RWPE1 (cell line): ENCODE measurements at places on chromosomes 7 and 10.

DNA sequence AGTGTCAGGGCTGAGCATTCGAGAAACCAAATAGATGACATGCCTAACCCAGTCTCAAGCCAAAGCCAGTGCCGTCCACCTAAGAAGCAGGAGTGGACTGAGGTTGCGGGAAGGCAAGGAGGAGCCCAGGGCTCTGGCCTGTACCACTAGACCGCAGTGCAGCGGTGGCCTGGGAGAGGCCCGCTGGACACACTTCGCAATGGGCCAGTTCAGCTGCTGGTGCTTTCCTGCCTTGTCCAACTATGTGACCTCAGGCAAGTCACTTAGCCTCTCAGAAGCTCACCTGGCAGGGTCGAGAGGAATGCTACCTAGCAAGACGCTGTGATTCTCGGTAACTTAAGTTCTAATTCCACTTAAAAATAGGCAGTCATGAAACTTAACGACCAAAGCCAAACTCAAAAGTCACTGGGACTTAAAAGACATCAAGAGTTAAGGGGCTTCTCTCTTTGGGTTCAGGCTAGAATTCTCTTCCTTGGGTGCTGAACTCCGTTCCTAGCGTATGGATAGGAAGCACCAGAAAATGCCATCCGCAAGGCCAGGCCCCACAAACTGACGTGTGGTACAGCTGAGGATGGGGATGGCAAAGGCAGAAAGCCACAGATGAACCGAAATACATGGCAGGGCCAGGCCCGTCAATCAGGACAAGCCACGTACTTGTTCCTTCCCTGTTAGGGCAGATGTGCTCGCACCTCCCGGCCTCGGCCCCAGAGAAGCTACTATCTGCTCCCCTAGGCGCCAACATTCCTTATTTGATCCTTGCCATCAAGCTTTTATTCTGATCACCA is 34.2 kb downstream of the CTBP2 start:
- DNase-seq, result no peak

DNA sequence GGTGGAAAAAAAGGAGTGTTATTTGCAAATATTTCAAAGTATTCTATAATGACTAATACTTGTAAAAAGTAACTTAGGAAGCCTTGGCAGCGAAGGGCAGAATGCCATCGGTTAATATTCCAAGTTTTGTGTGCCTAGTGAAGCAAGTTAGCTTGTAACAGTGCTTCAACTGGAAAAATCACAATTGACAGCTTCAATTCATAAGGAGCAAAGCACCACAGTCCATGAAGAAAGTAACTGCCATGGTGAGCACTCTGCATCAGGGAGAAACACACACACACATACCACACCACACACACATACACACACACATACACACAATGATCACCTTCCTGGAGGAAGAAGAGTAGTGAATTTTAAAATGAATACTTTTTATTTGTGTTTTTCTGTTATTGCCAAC is 298.3 kb downstream of the CNTNAP2 start:
- DNase-seq, result no peak

DNA sequence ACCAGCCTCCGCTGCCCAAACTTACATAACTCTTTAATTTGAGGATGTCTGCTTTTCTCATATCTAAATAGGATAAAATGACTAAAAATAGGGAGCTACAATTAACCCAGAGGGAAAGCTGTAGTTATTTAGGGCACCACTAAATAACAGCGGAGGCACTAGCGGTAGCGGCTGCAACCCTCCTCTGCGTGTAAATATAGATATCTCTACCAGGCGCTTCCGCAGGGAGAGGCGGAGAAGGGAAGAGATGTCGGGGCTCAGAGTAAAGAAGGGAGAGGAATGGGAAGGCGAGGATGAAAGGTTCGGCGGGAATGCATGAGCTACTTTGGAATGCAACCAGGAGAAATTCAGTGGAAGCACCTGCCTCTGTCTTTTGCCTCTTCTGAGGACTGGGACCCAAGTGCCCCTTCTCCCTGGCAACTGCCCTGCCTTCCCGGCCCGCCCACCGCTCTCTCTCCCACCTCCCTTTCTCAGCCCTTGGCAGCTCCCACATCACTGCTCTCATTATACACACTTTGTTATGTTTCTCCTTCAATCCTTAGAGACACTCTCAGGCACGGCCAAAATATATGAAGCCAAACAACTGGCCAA is 698.3 kb downstream of the PARD3 start:
- no peak for DNase-seq

DNA sequence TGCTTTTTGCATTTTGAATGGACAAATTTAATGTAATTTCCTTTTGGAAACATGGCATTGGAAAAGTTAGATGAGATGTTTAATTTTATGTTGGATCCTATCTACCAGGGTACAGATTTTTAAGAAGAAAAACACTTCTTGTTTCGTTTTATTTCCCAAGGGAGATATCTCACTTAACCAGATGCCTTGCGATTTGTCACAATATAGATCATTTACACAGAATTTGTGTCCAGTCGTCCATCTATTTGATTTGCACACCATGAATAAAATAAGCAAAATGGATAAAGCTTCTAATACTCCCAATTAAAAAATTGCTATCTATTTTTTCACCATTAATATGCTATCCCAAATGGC is 25.7 kb downstream of the HDAC9 start:
- no peak for DNase-seq
